Left renal cortex interstitium (tissue), 4 donors: ENCODE measurements at places on chromosomes 5 and 9.

DNA sequence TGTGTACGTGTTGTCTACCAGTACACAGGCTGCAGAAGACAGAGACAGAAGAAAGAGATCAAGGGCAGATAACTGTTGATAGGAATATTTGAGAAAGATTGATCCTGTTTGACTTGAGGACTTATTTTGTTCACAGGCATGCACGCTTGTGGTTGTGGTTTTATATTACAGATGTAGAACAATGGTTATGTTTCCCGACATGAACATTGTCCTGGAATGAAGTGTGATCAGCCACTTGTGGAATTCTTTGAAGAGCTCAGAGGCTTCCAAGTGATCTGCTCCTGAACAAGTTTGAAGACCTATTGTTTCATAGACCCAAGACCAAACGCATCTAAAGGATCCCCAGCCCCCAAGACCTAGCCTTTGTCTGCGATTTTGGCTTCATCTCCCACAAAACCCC, 13.7 kb downstream of the TEX53 start:
- no peak for DNase-seq

- no peak for DNase-seq
Measured at GRCh38 chr5:151095341-151096000, 14.6 kb upstream of the TNIP1 start.

GRCh38 chr5:160183075-160183474, 46.2 kb upstream of the FABP6 start:
- no peak for DNase-seq

DNA sequence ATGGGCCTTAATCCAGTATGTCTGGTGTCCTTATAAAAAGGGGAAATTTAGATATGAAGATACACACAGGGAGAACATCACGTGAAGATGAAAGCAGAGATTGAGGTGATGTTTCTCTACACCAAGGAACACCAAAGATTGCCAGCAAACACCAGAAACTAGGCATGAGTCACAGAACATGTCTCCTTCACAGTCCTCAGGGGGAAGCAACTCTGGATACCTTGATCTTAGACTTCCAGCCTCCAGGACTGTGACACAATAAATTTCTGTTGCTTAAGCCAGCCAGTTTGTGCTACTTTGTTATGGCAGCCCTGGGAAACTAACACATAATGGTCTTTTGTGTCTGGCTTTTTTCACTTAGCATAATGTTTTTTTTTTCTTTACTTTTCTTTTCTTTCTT, 41.2 kb upstream of the STRBP start:
- no peak for DNase-seq

DNA sequence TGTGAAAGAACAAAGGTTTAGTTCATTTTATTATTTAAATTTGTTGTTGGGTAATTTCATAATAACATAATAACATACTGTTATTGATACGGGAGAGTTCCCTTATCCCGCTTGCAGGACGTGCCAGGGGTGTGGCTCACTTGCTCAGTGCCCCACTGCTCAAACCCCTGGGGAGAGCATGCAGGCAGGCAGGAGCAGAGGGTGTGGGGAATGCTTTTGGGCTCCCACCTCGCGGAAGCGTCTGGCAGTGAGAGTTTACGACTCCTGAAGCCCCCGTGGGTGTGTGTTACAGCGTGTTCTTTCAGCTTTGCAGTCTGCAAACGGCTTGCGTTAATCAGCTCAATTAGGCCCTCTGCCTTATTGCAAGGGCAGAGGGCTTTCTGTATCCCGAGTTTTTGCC, 675.9 kb downstream of the SEMA5A start:
- DNase-seq, result no peak

- no peak for DNase-seq
Measured at GRCh38 chr5:148374690-148375360, 8.9 kb upstream of the FBXO38 start.

- no peak for DNase-seq
Measured at GRCh38 chr9:15416880-15417279, 5.8 kb upstream of the SNAPC3 start.

- no peak for DNase-seq
Measured at GRCh38 chr5:76548525-76549229, 74.5 kb downstream of the F2RL2 start.

DNA sequence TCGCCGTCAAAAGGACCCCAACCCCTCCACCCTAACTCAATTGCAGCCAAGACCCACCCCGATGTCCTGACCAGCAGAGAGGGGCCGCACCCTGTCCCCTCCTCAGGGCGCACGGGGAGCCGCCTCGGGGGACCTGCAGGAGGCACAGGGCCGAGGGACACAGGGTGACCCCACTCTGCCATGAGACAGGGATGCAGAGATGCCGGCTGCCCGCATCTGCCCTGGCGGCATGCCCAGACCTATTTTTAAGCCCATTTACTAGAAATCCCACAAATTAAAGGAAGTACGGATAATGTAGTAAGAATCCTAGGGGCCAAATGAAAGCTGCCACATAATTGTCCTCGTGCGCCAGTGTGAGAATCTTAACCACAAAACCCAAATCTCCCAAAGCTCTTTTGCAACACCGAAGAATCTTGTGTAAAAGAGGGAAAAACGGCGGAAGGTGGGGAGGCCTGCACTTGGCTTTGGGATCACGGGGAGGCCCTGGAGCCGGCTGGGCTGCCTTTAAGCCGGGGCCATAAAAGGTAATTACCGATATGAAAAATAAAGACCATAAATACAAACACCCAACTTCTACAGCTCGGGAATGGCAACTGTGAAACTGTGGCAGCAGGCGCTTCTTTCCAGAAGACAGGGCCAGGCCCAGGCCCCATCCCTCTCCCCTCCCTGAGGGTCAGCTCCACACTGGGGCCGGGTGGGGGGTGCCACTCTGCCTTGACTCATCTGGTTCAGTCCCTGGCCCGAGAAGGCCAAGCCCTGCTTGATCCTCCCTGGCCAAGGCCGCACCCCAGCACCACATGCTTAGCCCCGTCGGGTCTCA, 35.0 kb downstream of the NACC2 start:
- no peak for DNase-seq

- no peak for DNase-seq
Measured at GRCh38 chr5:146069780-146070099, 35.6 kb downstream of the PLAC8L1 start.

DNA sequence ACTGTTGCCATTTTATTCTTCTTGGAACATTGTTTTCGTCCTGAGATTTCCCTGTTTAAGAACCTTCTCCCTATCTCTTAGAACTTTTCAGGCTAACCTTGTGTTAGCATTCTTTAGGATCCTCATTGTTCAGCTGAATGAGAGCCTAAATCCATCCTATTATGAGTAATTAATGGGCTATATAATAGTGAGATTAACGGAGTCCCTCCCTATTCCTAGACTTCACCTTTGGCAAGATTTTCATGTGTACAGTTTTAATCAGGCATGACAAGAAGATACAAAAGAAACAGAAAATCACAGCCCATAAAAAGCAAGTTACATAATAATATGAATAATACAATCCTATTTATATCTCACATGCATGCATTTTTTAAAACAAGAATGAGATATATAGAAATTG, 9.1 kb upstream of the MSMP start:
- no peak for DNase-seq

- DNase-seq, result no peak
Measured at GRCh38 chr9:134235366-134235765, 71.0 kb upstream of the RNU6ATAC start.

DNA sequence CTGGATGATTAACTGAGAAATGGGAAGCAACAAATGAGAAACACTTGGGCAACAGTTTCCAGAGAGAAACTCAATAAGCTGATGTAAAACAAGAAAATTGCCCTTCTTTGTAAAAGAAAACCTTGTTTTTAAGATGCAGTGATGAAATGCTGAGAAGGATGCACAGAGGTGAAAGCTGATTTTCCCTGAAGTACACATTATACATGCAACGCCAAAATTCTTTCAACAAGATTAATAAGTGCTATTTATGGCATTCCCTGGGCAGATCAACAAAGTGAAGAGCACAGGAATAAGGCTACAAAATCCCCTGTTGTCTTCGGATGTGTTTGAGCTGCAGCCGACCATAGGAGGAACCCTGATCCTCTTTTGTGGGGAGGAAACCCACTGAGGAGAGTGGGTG, 208.0 kb upstream of the ANKH start:
- no peak for DNase-seq

DNA sequence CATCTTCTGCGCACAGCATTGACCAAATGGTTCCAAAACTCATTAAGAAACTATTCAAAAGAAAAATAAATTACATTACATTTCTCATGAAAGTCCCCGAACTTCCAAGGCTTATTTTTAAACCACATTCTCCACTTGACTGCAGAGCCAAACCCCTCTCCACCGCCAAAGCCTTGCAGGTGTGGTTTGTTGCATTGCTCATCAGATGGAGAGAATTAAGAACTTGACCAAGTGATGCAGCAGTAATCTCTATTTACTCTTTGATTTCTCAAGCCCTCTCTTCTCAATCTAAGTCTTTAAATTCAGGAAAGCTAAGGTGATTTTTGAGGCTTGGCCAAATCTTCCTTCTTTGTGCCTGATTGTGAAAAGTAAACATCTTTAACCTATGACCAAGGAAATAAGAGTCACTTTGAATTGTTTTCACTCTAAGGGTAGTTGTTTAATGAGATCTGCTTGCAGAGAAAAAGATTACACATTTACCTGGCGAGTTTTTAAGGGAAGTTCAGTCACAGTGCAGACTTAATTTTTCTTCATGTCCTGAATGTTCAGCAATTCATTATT, 290.5 kb upstream of the ITGA1 start:
- DNase-seq, result no peak

DNA sequence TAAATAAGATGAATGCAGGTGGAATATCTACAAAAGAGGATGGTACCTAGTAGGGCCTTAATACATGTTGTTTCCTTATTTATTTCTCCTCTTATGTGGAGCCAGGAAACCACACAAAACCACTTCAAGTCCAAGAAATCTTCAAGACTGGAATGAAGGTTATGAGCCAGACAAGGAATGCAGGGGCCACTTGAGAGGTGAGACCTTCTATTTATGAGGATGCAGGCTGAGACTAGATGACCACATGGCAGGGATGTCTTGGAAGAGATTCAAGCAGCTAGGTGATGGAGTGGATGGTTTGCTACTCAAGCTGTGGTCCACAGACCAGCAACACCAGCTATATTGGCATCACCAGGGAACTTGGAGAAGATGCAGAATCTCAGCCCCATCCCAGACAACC, 92.2 kb downstream of the TNC start:
- DNase-seq, result no peak

- no peak for DNase-seq
Measured at GRCh38 chr5:429453-430188, 13.4 kb upstream of the EXOC3 start.

- no peak for DNase-seq
Measured at GRCh38 chr9:131698618-131698985, 41.3 kb downstream of the RAPGEF1 start.

DNA sequence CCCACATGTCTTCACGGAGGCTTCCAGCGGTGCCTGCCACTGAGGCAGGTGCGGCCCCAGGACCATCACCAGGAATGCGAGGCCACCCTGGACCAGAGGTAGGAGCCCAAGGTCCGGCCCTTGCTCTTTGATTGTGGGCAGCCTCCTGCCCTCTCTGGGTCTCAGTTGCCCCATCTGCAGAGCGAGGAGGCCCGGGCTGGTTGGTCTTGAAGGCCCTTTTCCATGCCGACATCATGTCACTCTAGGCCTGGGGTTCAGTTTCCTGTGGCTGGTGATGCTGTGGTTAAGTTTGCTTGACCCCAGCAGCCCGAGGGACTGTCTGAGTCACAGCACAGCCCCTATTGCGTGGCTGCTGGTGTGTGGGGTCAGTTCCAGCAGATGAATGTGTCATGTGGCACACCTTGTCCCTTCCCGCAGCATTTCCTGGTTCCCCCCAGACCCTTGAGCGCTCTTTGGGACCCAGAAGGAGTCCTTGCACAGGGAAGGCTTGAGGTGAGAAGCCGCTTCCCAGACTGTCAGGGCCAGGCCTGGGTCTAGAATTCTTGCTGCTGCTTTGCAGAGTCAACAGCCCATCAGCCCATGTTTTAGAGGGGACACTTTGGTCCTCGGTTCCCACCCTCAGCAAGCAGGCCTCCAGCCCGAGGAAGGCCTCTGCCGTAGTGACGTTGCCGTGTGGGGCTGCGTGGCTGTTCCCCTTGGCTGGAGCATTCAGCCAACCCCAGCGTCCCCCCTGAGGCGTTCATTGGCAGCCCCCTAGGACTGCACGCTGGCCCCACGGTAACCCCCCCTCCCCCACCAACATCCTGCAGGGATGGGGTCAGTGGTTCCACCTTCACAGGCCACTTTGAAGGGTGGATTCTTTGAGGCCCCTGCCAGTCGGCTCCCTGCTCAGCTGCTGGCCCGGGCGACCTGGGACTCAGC, 31.0 kb upstream of the HMCN2 start:
- no peak for DNase-seq

GRCh38 chr5:123754908-123755307, 242.9 kb downstream of the CSNK1G3 start:
- peak; percentile 13 for DNase-seq

DNA sequence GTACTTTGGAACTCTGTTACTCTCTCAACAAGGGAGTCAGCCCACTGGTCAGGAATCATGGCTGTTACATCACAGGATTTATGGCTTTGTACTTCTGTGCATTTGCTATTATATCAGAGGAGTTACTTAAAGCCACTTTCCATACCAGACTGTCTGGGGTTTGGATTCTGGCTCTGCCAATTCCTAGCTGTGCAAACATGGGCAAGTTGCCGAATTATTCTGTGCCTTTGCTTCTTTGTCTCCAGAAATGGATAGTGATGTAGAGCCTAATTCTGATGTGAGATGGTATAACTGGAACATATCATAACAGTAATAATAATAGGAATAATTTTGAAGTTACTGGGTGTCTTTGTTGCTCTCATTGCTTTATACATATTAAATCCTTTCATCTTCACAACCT, 1047.3 kb upstream of the SEMA6A start:
- no peak for DNase-seq

DNA sequence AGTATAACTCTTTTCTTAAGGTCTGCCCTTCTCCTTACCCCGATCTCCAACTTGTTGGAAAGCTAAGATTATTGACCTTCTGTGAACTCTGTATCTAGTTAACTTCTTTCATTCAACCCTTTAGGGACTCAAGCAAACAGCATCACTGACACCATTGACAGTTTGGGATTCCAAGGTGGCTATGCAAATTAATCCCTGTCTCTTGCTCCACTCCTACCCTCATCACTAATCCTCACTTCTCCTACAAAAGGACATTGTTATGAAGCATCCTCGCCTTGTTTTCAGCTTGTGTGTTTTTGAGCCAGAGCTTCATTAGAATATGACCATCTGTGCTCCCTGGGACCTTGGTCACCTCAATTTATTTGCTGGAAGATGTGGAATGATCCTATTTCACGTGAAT, 337.9 kb downstream of the PDE4D start:
- no peak for DNase-seq

DNA sequence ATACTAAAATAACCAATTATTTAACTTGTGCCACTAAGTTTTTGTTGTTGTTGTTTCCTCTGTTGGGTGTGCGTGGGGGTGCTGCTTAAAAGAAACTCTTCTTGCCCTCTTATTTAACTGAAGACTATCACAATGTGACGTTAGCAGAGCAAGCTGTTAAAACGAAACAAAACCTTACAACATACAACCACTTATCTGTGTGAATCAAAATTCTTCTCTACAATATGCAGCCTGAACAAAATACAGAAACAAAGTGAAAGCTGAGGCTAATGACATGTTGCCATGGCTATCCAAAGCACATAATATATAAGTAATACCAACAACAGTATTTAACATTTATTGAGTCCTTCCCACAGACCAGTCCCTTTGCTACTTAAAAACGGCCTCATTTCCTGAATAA, 291.0 kb downstream of the FBXL17 start:
- DNase-seq, result no peak
